Stimulated activated CD8-positive, alpha-beta memory T cell treated with anti-CD3 and anti-CD28 coated beads, Interleukin-4, amount 100 ng/mL, for 1 hour (primary cell): ENCODE measurements at places on chromosomes 4 and X.

DNA sequence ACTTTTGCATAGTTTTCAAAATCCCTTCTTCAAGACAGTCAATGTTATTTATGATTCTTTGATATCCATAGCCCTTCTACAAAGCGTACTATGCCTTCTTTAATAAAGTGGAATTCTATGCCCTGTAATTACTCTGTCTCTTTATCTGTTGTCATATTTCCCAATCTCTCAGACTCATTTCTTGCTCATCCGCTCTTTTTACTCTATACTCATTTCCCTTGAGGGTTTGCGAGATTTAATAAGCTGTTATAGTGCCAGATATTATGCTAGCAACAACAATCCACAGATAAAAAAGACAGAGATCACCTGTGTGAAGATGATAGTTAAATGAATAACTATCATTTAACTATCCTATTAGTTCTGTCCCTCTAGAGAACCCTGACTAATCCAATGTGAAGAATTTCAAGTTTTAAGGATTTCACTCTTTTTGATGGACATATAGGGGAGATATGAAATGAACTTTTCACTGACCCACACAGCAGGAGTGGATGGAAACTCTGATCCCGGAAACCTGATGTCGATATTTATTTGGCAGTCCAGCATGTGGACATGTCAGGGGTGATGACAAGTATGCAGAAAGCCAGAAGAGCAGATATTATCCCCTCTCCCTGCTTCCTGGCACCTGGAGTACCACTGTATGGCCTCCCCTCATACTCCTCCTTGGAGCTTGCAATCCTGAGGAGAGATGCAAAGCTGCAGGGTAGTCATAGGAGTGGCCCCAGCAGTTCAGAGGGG lies 49.7 kb downstream of the TMEM156 start:
- no peak for DNase-seq

DNA sequence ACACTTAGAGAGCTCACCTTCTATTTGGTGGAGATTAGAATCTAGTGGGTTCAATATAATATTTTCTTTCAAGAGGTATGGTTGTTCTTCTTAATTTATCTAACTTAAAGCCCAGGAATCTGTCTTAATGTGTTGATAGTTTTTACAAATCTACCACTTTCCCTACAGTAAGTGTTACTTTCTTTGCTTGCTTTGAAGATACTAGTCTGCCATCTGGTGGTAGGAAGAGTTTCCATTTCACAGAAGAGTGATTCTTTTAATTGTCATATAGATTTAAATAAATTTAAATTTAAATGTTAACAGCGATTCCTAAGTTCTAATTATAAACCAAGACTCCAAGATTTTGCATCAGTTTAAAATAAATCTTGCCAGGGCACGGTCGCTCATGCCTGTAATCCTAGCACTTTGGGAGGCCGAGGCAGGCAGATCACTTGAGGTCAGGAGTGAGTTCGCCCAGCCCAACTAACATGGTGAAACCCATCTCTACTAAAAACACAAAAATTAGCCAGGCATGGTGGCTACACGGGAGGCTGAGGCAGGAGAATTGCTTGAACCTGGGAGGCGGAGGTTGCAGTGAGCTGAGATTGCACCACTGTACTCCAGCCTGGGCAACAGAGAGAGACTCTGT lies 43.5 kb downstream of the NUDT9 start:
- no peak for DNase-seq

DNA sequence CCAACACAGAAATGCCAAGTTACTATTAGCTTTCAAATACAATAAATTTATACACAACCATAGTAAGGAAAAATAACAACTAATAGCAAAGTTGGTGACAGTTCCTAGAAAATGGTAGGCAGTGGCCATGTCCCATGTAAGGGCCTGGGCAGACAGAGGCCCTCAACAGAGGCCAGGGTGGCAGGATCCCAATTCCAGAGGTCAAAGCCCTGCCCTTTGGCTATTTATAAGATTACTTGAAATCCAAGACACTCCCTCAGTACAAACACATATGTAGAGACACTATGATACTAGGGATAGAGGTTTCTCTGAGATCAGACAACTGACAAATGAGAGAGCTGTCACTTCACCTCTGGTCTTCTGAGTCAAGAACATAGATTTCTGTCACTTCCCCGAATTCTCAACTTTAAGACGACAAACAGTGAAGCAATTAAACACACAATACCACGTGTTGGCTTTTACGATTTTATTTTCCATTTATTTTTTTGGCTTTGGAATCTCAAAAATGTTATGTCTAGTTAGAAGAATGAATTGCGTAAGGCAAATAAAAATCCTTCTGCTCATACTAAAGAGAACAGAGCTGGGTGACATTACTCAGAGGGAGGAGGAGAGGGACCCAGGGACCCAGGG lies 16.3 kb upstream of the MAOB start:
- DNase-seq, result no peak

DNA sequence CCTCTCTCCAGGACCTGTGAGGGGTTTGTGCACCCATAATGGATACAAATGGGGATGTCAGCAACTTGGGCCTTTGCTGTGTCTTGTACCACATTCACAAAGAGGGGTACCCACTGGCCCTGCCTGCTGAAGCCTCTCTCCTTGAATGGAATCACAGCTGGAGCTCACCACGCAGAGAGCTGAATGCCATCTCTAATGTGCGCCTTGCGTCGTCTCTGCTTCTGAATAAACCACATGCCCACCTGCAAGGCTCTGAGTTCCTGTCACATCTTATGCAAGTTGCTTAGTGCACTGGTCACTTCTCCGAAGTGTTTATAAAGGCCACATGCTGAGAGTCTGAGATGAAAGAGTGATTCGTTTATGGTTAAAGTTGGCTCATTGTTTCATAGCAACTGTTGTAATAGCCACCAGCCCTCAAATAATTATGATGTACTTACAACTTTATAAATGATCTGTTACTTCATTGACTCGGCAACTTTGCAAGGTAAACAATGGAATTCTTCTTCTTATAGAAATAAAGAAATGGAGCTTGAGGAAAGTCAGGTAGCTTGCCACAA lies 6.2 kb upstream of the PUDP start:
- DNase-seq, result no peak

DNA sequence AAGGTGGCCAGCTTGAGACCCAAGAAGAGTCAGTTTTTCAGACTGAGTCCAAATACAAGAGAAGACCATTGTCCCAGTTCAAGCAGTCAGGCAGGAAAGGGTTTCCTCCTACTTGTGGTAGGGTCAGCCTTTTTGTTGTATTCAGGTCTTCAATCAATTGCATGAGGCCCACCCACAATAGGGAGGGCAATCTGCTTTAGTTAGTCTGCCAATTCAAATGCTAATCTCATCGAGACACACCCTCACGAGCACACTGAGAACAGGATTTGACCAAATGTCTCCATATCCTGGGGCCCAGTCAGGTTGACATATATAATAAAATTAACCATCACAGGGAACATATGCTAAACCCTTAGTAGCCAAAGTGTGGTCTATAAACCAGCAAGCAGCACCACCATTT lies 75.3 kb upstream of the FRMPD3 start:
- DNase-seq, result no peak

DNA sequence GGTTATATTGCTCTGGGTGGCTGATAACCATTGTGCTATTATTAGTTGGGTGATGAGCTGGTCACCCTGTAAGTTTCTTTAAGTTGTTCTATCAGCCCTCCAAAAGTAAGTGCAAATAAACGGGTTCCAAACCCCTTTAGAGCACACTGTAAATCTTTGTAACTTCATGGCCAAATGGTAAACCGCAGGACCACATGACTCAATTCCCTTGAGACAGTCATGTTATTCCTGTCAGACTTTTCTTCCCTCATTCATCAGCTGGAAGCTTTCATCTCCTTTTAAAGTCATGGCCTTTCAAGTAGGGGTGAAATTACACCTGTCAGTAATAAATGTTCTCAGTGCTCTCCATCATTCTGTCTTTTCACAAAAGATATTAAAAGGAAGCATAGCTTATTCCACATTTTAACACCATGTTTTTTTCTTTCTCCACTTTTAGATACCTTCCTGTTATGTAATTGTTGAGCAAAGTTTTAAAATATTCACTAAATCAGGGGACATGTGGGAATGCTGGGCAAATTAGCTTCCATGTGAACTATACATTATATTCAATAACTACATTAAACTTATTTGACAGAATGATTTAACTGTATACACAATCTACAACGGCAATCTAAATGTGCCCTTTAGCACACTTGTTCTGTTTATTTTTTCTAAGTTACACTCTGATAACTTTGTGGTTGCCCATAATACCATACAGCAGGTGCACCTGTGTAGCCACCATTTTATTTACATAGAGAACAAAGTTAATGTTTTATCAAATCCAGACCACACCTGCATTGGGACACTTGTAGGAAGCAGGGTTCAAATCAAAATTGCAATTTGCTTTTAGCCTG lies 275.5 kb downstream of the CFAP299 start:
- no peak for DNase-seq

- DNase-seq, result no peak
Measured at GRCh38 chr4:94595880-94596483, 144.2 kb downstream of the PDLIM5 start.

DNA sequence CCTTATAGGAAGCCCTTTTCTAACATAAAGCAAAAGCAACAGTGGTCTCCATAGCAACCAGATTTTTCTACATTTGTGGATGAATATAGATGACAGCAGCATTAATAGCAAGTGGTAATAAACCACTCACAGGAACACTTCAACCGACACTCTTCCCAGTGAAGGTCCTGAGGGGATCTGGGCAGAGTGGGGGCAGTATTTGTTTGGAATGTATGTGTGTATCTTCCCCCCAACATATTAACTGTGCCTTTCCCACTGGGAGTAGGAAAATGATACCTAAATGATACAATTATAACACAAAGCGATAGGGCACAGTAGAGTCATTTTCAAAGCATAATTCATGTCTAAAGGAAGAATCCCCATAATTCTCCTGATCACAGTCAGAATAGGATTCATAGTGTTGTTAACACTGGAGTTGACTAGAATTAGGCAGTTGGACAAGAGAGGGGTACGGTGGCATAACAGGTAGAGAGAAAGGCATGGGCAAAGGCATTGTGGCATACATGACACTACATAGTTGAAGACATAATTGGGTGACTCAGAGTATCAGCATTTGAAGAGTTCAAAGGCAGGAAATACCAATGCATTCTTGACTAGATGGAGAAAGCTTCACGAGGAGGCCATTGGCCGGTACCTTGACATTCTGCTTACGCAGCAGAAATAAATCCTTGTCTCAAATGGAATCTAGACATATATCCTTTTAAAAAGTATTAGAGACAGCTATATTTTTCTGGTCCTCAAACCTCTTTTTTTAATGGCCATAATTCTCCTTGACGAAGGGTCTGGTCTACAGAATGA lies 15.2 kb downstream of the CAPN6 start:
- no peak for DNase-seq

DNA sequence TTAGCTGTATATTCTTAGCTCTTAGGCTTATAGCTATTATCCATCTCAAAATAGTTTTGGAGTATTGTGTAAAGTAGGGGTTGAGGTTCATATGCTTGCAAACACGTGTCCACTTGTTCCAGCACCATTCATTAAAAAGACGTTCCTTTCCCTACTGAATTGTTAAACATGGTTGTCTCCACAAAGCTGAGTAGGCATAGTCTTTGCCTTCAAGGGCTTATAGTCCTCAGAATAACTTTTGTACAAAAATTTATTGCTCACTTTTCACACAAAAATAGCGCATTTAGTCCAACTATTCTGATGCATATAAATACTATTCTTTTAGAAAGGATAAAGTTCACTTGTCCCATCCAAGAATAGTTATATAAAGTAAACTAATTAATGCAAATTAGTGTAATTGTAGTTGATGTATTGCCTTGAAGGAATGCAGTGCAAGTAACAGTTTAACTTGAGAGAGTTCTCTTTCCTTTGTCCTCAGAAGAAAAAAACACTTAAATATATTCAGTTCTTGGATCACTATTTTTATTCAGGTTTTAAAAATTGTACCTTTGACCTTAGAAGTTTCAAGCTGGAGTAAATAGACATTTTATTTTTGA lies 14.1 kb downstream of the LRIT3 start:
- no peak for DNase-seq

DNA sequence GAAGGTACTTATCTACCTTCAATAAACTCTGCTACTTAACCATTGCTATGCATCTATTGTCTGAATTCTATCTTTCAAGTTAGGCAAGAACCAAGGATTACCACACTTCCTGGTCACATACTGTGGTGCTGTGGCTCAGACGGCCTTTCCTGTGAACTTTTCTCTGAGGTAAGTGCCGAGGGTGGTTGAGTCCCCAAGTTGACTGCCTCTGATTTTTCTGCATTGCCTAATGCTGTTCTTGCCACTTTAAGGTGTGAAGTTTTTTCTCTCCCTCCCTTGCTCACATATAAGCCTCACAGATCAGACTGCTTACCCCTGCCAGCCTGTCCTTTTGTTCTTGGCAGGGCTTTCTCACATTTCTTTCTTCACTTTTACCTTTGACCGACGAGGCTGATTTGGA lies 348.0 kb upstream of the POU3F4 start:
- DNase-seq, result no peak

DNA sequence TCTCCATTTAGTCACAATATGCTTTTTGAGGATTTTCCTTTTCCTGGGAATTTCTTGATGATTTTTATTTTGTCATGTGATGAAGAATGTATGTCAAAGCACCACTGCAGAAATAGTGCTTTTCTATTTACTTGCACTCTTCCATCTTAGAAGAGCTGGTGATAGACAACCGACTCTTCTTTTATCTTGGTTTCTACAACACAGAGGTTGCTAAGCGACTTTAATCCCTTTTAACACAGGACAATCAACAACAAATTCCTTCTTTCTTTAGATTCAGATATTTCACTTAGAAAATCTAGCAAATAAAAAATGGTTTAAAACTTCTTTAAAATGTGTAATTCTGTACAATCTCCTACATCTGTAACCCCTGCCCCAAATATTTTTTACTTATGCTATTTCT lies 34.6 kb downstream of the TET2 start:
- no peak for DNase-seq

DNA sequence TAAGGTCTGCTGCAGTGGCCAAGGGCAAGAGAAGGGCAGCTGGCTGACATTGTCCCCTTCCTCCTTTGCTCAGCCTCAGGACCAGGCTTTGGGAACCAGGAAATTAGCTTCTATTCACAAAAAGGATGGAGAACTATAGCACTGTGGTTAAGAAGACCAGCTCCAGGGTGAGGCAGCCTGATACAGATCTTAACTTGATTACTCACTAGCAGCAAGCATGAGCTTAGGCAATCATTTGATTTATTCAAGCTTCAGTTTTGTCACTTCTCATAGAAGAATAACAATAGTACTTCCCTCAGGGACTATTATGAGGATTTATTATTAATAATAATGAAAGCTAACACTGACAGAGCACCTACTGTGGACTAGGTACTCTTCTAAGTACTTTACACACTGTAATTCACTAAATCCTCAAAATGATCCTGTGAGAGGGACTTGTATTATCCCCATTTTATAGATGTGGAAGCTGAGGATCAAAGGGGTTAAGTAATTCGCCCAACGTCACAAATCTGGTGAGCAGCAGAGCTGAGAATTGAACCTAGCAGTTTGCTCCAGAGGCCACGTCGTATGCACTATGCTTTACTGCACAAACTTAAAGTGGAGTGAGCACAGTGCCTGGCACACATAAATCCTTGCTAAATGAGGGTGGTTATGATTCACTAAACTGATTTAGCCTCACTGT lies 130.4 kb upstream of the PAK3 start:
- no peak for DNase-seq

GRCh38 chr4:152734699-152735050 lies 44.9 kb downstream of the TIGD4 start:
- DNase-seq, result no peak

- DNase-seq, result no peak
Measured at GRCh38 chr4:111128327-111128726, 505.4 kb upstream of the PITX2 start.

GRCh38 chr4:78120144-78120880 lies 63.2 kb downstream of the FRAS1 start:
- no peak for DNase-seq

- DNase-seq, result no peak
Measured at GRCh38 chr4:78624048-78624447, 72.5 kb downstream of the ANXA3 start.
